ENCODE measurements at places on chromosomes 4 and X.

GRCh38 chrX:110265661-110266060, 52.2 kb downstream of the AMMECR1 start:
- no peak for DNase-seq

DNA sequence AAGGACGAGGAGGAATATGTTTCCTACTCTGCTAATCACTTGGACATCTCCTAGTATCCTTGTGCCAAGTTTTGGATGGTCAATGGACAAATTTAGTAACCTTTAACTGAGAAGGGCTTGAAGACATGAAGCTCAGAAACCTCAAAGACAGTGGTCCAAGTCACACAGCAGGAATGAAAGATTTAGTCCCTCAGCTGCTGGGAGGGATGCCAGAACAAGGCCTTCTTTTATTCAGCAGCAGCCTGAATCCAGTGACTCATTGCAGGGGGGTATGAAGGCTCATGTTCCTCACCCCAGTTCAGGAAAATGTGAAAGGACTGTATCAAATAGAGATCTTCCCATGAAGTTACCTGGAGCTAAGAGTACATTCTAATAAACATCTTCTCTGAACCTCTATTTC, 214.9 kb upstream of the UGT8 start:
- DNase-seq = no peak

DNA sequence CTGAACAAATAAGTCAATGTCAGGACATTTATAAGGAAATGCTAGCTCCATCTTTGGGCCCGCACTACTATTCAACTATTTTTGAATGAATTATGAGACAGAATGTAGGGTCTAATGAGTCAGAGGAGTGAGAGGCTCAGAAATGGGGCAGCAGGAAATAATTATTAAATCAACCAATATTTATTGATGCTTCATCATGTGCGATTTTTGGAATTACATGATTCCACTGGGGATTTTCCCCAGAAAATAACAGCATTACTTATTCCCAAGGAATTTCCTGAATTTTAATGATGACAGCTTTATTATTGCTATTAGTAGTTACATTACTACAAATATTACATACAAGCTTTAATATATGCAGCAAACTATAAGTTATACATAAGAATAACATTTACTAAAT, 49.3 kb upstream of the PHF8 start:
- DNase-seq = no peak

DNA sequence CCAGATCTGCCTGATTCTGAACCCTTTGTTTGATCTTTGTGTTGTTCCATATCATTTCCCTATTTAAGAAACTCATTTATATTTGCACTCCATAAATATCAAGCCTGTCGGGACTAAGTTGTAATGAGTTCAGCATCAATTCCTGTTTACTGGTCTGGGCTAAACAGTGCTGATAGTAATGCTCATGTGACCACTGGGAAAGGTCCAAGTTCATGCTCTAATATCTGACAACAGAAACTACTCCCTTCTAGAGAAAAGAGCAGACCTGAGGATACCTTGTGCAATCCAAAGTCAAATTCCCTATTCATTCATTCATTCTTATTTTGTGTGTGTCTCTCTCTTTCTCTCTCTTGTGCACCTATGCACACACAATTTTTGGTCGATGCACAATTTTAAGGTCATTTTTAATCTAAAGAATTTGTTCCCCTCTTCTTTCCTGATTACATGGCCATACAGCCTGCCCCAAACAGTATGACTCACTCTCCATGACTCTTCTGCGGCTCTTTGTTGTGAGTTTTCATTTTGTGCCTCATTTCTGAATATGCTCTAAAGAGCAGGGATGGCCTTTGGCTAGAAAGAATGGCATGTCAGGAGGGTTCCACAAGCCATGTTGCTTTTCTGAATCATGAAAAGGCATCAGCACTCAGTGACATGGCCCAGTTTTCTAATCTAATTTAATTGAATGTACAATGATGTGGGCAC, 664.3 kb downstream of the RPA4 start:
- no peak for DNase-seq

DNA sequence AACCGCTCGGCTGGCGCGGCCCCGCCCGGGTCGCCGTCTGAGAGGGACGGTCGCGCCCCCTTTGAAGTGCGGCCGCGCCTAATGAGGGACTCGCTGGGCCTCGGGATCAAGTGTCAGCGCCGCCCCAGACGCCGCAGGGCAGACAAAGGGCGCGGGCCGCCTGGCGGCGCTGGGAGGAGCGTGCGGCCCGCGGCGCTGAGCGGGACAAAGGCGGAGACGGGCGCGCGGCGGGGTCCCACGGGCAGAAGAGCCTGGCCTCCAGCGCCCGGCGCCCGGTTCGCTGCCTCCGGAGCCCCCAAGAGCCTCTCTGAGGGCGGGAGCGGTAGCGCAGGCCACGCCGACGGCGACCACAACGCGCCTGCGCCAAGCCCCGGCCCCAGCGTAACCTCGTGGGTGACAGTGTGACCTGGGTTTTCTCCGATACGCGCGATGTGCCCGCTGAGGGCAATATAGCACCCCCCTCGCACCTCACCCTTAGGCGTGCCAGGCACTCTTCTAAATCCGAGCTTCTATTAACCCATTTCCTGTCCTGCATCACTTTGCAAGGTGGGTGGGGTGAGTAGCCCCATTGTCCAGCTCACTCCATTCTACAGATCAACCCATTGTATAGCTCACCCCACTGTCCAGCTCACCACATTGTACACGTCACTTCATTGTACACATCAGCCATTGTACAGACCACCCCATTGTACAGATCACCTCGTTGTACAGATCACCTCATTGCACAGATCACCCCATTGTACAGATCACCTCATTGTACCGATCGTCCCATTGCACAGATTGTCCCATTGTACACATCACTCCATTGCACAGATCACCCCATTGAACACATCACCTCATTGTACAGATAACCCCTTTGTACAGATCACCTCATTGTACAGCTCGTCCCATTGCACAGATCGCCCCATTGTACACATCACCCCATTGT, 33.7 kb upstream of the STX18 start:
- DNase-seq = peak; percentile 73

Measured in activated T-cell treated with anti-CD3 and anti-CD28 coated beads, Interleukin-2, amount 50 U/mL, for 1 hour (primary cell).